ENCODE measurements at places on chromosomes 11 and 22. TPM values are rescaled to one million over a fixed set of nuclear protein-coding genes. Genes with fewer than 3 reads are reported as not detected.

Gene POU2AF2
- not detected for polyA plus RNA-seq

GRCh38 chr11:120398132-120398531 lies 61.9 kb downstream of the ARHGEF12 start:
- DNase-seq, result no peak

- DNase-seq, result no peak
These were observed 724.7 kb downstream of the DLG2 start for GRCh38 chr11:84902445-84902844.

Gene PANX3
- not detected for polyA plus RNA-seq

Measured in right renal cortex interstitium (tissue), 3 donors.